ENCODE measurements at places on chromosomes 16 and 17.

GRCh38 chr17:35523296-35523695, 14.2 kb downstream of the SLFN12L start:
- DNase-seq: no peak

DNA sequence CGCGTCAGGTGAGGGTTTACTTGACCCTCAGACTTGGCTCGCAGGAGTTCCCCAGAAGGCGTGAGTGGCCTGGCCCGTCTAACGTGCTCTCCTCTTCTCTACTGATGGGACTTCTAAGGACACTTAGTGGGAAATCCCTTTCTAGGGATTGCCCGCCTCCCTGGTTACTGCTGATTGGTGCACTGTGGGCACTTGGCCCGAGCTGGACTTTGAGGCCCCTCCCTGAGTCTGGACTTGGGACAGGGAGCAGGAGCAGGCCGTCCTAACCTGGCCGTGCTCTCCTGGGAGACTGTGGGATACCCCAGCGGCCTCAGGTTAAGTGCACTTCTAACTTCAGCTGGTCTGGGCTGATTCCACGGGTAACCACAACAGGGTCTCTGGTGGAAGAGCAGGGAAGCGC, 14.7 kb downstream of the IFT140 start:
- no peak for DNase-seq

- no peak for DNase-seq
Measured at GRCh38 chr17:57927048-57927723, 28.0 kb downstream of the CUEDC1 start.

DNA sequence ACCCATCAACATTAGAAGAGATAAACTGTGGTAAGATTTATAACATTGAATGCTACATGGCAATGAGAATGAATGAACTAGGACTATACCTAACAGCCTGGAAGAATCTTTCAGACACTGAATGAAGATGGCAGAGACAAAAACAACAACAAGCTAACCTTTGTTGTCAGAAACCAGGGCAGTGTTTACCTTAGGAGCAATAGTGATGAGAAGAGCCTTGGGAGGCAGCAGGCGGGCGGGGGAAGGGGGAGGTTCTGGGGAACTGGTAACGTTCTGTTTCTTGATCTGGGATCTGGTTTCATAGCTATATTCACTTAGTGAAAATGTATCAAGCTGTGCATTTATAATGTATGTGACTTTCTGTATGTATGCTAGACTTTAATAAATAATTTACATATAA, 139.0 kb upstream of the TNRC6C start:
- no peak for DNase-seq

DNA sequence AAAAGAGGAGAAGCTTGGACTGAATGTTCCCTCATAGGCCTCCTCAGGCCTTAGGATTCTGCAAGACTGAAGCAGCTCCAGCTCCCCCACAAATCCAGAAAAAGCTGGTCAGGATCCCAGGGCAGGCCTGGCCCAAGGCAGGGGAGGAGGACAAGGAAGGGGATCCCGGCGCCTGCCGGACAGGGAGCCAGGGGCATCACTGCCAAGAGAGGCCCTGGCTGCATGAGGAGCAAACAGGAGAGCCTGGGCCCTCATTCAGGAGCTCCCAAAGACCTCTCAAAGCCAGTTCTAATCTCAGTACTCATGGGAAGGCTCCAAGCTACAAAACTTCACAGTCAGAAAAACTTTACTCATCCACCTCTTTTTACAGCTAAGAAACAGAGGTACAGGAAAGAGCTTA, 67.3 kb downstream of the ZNF423 start:
- DNase-seq: no peak

DNA sequence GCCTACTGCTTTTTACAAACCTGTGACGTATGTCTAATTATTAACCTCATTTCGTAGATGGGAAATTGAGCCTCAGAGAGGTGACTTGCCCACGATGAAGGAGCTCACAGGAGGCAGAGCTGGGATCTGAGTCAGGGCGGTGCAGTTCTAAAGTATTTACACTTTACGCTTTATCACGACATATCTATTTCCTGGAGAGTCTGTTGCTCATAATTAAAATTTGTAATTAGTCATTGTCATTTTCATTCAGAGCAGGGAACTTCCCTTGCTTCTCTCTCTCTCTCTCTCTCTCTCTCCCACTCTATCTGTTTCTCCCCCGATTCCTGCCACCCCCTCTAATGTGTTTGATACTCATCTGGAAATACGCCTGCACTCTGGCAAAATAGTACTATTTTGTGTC, 5.9 kb downstream of the SLC5A11 start:
- no peak for DNase-seq

DNA sequence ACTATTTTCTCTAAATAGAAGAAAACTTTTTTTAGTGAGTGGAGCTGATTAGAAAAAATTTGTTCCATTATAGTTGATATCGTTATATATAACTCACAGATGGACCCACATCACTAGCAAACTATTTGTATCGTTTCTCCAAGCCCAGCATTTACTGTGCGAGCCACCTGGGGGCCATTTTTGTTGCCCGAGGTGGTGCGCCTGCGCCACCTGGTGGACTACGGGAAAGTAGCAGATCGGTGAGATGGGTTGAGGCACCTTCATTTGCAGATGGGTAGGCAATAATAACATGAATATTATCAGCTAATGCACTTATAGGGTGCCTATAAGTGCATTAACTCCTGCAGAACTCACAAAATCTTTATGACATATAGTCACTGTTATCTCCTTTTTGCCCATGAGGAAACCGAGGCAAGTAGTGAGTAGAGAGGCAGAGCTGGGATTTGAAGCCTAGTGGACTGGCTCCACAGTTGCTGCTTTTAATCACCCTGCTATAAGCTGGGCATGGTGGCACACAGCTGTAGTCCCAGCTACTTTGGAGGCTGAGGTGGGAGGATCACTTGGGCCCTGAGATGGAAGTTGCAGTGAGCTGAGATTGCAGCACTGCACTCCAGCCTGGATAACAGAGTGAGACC, 23.2 kb upstream of the NTN1 start:
- DNase-seq: no peak

- no peak for DNase-seq
Measured at GRCh38 chr17:14316126-14316832, 15.4 kb downstream of the HS3ST3B1 start.

DNA sequence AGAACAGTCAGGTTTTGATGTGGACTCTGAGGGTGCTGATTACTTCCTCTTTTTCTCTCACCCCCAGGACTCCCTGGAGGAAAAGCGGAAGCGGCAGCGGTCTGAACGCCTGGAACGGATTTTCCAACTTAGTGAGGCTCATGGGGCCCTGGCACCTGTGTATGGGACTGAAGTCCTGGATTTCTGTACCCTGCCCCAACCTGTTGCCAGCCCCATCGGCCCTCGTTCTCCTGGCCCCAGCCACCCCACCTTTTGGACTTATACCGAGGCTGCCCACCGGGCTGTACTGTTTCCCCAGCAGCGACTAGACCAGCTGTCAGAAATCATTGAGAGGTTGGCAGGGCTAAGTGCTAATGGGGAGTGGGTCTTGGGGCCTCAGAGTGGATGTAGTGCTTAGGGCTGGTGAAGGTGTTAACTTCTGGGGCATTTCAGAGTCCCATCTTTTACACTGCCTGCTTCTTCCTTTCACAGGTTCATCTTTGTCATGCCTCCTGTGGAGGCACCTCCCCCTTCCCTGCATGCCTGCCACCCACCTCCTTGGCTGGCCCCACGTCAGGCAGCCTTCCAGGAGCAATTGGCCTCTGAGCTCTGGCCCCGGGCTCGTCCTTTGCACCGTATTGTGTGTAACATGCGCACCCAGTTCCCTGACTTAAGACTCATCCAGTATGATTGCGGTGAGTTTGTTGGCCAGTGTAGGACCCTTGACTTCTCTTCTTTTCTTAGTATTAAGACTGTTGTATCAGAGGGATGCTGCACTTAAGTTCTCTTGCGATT, 19.1 kb upstream of the PHKG2 start:
- no peak for DNase-seq

DNA sequence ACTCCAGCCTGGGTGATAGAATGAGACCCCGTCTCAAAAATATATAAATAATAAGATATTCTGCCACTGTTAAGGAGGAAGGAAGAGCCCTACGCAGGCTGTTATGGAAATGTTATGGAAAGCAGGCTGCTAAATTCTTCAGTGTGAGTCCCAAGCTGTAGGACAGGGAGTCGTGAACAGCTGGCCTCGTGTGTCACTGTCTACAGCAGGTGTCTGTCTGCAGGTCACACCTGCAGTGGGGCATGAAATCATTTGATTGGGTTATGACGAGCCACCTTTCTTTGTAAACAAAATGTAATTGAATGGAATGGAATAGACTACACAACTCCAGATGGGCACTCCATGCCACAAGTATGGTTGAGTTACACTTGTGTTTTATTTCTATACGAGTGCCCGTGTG, 15.6 kb upstream of the LITAF start:
- DNase-seq: no peak

DNA sequence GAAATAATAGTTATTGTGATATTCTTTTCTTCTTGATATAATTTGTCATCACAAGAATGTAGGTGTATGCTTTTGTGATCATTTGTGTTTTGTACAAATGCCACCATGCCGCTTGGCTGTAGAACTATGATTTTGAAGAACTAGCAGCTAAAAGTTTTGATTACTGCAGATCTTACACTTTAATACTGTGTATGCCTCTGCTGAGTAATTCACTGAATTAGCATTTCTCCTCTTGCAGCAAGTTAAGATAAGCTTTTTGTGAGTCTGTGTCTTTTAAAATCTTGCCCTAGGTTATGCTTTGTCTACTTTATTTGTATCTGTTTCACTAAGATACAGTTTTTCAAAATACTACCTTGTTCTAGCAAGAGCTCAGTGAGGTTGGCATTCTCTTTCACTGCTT, 326.5 kb upstream of the TBX2 start:
- DNase-seq: no peak

- no peak for DNase-seq
Measured at GRCh38 chr17:40515491-40516041, 14.1 kb upstream of the TNS4 start.

DNA sequence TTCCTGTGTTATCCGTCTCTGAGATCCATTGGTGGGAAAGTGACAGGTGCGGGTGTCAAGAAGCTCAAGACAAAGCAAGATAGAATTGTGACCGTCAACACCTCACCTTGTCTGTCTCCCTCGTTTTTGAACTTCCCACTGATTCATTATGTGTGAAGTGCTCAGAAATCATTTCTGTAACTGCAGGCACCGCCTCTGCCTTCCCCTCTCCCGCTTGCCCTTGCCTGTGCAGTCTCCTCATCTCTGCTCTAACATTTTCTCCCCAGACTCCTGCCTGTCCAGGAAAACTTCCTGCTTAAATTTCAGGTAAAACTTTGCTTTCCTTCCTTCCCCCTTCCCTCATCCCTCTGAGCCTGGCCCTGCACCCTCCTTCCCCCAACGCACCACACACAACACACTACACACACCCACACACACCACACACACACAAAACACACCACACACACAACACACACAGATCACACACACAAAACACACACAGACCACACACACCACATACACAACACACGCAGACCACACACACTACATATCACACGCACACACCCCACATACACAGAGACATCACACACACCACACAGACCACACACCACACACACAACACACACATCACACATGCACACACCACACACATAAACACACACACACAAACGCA, 25.7 kb downstream of the CALB2 start:
- no peak for DNase-seq

GRCh38 chr16:24138024-24138423, 118.1 kb upstream of the CACNG3 start:
- DNase-seq: no peak

GRCh38 chr17:65226227-65226626, 89.1 kb downstream of the RGS9 start:
- DNase-seq: no peak

DNA sequence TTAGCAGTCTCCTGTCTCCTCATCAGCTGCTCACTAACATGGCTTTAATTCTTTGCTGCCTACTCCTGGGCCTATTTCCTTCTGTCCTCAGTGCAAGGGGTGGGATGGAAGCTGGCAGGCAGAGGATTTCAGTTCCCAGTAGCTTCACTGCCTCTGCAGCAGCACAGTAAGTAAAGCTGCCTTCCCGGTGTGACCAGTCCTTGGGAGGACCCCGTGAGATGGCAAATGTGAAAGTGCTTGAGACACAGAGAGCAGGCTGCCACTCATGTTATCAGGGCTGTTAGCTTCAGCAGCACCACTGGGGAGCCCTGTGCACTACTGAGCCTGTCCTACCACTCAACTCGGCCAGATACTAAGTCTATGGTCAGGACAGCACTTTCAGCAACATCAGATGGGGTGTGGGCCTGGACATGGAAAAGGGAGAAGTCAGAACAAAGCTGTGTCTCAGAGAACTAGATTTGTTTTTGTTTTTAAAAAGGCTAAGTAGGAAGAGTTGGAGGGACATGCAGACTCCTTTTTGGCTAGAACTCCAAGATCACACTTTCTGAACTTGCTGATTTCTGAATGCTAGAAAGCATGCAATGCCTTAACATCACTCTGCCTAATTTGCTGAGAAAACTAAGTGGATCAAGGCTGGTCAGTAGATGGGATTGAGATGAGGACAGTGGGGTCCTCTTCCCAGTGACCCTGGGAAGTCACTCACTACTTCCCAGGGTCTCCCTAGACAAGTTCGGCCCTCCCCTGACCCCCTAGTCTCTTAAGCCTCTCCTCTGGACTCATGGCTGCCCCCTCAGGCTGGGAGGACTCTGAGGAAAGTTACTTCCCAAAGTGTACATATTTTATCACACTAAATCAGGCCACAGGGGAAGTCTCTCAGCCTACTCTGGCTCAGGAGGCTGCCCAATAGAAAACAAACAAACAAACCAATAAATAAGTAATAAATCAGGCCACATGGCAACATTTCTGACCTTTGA, 1.1 kb downstream of the ACSF2 start:
- DNase-seq: peak; percentile 62

DNA sequence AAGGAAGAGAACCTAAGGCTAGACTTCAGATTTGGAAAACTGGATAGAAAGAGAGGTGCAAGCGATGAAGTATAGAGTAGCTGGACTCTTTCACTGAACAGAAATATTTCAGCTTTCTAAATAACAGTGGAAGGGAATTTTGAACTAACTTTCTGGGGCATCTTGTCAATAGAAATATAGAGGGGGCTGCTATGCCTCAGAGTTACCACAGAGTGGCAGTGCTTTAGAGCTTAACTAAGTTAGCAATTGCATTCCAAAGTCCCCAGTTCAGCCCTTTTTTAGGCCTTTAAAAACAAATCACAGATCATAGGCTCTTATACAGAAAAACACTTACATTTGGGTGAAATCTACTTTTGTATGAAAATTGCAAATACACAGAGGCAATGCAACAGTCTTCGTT, 154.2 kb upstream of the CDH8 start:
- no peak for DNase-seq

DNA sequence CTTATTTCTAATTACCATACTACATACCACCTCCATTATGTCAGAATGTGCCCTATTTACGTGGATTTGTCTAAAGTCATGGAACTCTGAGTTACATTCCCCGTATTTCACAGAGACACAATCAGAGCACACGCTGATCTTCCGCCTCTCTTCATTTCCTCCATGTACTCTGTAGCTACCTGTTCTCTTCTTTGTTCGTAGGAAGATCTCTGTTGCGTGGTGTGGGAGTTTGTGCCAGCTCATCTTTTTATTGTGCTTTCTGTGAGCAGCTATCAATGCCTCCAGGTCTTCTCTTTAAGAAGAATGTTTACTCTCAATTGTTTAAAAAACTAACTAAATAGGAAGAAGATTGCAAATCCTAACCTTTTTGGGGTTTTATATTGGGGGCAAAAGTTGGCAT, 26.9 kb downstream of the NLRC5 start:
- DNase-seq: no peak

- DNase-seq: peak; percentile 29
Measured at GRCh38 chr17:81254955-81255717, 16.0 kb downstream of the NDUFAF8 start.

- no peak for DNase-seq
Measured at GRCh38 chr16:81174644-81175324, 63.7 kb upstream of the BCO1 start.

All from foreskin keratinocyte (primary cell).